Activated T-cell treated with anti-CD3 and anti-CD28 coated beads, Interleukin-2, amount 50 U/mL, for 48 hours (primary cell): ENCODE measurements at places on chromosomes 12 and 14.

DNA sequence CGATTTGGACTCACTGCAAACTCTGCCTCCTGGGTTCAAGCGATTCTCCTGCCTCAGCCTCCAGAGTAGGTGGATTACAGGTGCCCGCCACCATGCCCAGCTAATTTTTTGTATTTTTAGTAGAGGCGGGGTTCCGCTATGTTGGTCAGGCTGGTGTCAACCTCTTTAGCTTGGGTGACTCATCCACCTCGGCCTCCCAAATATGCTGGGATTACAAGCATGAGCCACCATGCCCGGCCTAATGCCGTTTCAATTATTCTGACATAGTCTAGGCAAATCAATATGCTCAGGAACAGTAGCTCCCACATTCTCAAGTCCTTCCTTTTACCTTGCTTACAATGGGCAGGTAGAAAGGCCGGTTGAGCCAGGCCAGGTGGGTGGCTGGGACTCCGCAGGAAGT, 82.0 kb upstream of the EEA1 start:
- DNase-seq, result no peak

DNA sequence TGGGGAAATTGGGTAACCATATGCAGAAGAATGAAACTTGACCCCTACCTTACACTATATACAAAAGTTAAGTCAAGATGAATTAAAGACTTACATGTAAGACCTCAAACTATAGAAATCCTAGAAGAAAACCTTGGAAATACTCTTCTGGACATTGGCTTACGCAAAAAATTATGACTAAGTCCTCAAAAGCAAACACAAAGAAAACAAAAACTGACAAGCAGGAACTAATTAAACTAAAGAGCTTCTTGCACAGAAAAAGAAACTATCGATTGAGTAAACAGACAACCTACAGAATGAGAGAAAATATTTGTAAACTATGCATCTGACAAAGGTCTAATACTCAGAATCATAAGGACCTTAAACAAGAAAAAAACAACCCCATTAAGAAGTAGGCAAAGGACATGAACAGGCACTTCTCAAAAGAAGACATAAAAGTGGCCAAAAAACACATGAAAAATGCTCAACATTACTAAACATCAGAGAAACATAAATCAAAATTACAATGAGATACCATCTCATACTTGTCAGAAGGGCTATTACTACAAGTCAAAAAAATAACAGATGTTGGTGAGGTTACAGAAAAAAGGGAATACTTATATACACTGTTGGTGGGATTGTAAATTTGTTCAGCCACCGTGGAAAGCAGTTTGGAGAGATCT, 37.0 kb upstream of the CFAP54 start:
- DNase-seq, result no peak

- no peak for DNase-seq
Measured at GRCh38 chr14:75229661-75230139, 48.9 kb upstream of the FOS start.

GRCh38 chr14:70186900-70187451, 1.8 kb downstream of the SLC8A3 start:
- DNase-seq, result peak; percentile 43

DNA sequence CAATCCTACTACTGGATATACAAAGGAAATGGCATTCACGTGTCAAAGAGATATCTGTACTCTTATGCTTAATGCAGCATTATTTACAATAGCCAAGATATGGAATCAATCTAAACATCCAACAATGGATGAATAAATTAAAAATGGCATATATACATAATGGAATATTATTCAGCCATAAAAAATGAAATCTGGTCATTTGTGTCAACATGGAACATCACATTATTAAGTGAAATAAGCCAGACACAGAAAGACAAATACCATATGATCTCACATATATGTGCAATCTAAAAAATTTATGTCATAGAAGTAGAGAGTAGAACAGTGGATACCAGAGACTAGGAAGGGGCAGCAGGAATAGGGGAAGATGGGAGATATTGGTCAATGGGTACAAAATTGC, 228.8 kb upstream of the TBX3 start:
- no peak for DNase-seq

GRCh38 chr12:111256629-111257434, 112.1 kb downstream of the PHETA1 start:
- DNase-seq, result no peak

- no peak for DNase-seq
Measured at GRCh38 chr12:129885287-129885686, 18.5 kb downstream of the TMEM132D start.

- no peak for DNase-seq
Measured at GRCh38 chr12:121170611-121171260, 38.1 kb downstream of the P2RX7 start.

DNA sequence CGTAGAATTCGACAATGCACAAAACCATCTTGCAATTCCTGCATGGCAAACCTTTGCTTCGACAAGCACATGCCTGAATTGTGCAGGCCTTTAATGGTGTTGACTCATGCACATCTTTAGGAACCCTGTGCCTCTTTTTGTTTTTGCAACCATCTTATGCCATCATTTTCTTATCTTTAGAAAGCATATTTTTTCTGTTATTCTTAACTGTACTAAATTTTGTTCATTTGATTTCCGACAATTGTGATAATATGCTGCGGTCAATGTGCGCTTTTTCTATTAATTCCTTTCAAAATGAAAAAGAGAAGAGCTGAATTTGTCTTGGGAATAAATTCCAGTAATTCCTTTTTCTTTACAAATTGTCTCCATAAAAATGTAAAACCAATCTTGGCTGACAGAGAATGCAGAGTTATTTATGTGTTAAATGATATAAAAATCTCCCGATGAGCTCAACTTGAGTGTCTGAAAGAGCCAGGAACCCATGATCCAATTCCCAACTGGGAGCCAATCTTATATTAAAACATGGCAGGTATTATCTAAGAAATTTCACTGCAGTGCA, 20.1 kb upstream of the CDK17 start:
- DNase-seq, result no peak

GRCh38 chr14:51658441-51659173, 6.9 kb downstream of the FRMD6 start:
- no peak for DNase-seq

GRCh38 chr14:51780006-51780692, 80.3 kb upstream of the GNG2 start:
- peak; percentile 84 for DNase-seq

GRCh38 chr12:6866163-6866919, 990 bp upstream of the TPI1 start:
- DNase-seq, result no peak

- DNase-seq, result no peak
Measured at GRCh38 chr12:91142221-91142631, 30.9 kb upstream of the LUM start.

DNA sequence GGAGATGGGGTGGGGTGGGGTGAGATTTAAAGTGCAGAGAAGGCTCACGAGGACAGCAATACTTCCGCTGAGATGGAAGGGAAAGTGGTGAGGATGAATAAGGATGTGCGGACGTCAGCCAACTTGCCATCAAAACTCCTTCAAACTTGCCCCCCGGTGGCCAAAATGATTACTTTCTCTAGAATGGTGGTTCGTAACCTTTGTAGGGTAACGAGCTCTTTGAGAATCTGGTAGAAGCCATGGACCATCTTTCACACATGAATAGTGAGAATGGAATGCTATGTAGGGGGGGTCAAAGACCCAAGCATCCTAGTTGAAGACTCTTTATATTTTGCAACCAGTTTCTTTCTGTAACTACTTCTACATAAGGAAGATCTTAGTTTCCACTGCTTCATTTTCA, 245.9 kb upstream of the DDHD1 start:
- DNase-seq, result no peak

DNA sequence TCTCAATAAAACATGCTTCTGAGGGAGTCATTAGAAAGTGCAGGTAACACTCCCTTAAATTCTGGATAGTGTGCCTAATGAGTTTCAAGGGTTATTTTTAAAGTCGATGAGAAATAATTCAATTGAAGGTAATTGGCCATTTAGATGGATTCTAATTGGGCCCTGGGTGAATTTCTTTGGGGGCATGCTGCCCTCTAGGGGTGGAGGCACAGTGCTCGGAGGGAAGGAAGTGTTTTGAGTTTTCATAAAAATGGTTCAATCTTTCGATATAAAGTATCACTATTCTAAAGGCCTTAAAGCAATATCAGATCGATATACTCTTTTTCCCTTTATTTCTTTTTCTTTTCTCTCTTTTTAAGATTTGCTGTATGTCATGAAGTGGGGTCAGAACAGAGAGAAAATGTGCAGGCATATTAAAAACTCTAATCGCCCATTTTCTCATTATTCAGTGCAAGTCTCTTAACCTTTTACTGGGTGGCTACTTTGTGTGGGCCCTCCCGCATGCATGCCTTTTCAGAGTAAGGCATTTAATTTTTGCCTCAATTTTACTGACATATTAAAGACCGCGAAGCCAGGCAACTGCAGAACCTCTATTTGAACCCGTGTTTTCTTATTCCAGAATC, 25.5 kb downstream of the NKX2-8 start:
- peak; percentile 43 for DNase-seq

DNA sequence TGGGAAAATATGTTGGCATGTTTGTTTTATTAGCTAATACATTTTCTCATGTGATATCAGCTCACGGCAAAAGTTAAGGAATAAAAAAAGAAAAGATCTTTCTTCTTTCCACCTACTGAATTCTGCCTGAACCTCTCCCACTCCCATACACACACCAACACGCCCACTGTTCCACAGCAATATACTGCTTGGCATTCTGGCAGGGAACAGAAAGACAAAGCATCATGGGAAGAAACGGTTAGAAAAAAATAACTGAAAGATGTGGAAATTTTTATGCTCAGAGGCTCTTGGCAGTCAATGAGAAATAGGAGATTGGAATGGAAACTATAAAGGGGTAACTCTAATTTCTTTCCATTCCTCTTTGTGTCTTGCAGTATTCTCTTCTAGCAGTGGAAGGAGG, 268.5 kb downstream of the FOXG1 start:
- DNase-seq, result no peak
